ENCODE measurements at places on chromosomes 2 and 18.

DNA sequence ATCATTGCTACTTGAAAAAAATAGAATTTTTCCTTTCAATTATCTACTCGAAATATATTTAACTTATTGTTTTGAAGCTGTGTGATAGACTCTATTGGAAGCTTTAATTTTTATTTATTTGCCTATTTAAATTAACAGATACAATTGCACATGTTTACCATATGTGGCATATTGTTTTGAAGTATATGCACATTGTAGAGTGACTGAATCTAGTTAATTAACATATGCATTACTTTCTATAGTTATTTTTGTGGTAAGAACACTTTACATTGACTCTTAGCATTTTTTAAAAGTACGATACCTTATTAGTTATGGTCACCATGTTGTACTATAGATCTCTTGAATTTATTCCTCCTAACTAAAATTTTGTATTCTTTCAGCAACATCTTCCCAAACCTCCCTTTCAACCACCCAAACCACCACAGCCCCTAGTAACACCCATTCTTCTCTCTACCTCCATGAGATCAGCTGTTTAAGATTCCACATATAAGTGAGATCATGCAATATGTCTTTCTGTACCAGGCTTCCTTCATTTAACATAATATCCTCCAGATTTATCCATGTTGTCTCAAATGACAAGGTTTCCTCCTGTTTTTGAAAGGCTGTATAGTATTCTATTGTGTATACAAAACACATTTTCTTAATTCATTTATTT lies 58.5 kb upstream of the SPHKAP start:
- no peak for DNase-seq

GRCh38 chr2:80153151-80153550 lies 151.4 kb downstream of the LRRTM1 start:
- DNase-seq: no peak

DNA sequence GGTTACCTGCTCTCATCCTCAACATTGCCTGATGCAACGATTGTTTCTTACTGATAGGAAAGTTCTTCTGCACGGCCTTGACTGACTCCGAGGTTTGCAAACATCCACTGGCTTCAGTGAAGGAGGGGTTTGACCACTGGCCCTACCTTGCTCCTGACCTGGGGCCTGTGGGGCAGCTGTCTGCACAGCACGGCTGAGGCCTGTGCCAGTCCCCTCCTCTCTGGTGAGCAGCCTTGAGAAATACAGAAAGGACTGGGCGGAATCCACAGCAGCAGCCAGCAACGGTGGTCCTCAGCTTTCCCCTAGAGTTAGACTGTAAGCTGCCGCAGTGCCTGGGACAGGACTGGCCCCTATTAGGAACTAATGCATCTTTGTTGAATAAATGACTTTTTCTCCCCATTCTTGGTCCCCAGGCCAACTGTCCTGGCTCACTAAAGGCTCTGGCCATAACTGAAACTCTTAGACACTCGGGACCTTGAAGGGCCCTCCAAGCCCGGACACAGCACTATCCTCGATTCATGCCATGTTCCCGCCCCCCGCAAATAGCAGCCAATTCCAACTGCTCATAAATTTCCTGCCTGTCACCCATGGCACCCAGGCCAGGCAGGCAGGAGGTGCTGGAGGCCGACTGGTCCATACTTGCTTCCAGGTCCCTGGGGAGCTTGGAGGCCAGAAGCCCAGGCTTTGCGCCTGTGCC lies 26.7 kb downstream of the ATOH8 start:
- no peak for DNase-seq

DNA sequence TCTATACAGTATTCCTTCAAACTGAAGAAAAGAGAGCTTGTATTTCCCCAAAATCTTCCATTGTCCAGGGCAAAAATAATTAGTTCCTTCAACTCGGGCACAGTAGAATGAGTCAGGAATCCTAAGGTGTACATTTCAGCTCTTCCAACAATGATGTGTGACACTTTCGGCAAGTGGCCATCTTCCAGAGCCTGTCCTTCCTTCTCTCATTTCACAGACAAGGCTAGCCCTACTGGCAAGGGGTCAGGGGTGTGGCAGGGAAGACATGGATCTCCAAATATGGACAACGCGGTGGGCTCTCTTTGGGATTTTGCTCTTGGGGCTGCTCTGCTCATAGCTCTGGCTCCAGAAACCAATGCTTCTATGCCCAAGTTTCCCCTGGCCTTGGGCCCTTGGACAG lies 6.0 kb downstream of the B4GALT6 start:
- DNase-seq: no peak

DNA sequence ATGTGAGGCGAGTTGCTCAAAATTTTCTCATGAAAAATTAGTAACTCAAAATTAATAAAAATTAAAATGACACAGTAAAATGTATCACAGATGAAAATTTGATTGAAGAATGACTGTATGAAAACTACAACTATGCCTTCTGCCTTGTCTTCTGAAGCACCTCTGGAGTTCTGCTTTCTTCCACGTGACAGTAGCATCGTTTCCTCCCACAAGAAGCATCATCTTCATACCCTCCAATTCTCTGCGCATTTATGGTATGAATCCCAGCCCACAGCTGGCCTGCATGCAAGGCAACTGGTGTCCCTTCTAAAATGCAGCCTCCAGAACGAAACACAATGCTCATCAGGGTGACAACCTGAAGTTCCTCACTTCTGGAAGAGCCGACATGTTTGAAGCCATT lies 189.9 kb downstream of the MYO1B start:
- DNase-seq: no peak

DNA sequence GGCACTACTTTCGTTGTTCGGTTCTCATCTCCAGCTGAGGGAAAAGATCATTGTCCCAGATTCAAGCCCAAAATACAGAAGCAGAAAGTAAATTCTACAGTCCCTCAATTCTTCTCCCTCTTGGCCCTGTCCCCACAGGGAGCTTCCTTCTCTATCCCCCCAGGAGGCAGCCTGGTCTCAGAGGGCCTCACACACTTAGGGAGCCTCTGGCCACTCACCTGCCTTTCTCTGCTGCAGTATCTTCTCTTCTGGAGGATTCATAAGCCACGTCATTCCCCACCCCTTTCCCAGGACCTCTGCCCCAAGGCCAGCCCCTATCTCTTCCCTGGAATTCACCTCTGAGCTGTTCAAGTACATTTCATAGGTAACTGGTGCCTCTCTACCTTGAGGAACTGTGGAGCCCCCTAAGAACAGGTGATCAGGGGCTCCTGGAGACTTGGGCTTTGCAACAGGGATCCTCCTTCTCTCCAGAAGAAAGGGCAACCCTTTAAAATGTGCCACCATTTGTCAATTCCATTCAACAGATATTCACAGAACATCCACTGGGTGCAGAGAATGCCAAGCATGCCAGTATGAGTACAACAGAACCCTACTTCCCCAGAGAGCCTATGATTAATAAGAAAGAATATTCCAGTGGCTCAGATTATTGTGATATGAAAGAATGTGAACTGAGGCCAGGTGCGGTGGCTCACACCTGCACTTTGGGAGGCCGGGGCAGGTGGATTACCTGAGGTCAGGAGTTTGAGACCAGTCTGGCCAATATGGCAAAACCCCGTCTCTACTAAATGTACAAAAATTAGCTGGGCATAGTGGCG lies 72.9 kb downstream of the CIB4 start:
- no peak for DNase-seq

GRCh38 chr18:58507880-58508279 lies 121.0 kb downstream of the ALPK2 start:
- no peak for DNase-seq

GRCh38 chr2:218009765-218010139 lies 7.0 kb upstream of the TNS1 start:
- no peak for DNase-seq

DNA sequence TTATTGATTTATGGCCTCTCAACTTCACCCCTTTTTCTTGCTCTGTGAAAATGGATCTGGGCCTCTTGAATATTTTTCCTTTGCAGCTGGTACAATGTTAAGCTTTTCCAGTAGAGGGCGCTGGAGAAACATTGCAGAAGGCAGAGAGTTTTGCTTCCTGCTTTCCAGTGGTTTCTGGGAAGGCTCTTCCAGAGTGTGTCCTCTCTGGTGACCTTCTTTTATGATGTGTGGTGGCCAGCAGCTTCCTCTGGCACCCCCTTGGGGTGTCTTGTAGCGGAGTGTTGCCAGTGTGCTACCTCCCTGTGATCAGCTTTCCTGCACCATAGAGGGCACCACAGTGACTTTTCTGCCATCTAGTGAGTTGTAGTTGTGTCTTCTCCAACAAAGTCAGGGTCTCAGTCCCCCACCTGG lies 25.4 kb upstream of the MGAT5 start:
- no peak for DNase-seq

GRCh38 chr2:237798236-237799059 lies at the start of gene RBM44:
RBM44 (plus strand) TSS chr2:237798779; CDS start chr2:237813610, 14,831 bp downstream.
- no peak for DNase-seq

DNA sequence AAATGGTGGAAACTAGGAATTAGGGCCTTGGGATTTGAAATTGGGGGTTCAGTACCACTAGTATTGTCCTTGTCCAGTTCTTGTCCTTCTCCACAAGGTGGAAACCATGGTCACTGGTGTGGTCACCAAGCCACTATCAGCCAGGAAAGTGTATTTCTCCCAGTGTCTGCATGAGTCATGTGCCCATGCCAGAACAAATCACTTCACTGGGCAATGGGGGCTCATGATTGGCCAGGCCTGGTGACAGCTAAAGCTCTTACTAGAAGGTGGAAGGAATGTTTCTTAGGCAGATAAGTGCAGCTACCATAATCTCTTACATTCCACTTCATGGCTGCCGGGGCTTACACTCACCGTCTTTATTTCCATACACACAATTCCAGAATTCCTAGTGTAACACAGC lies 124.8 kb upstream of the TACR1 start:
- no peak for DNase-seq

DNA sequence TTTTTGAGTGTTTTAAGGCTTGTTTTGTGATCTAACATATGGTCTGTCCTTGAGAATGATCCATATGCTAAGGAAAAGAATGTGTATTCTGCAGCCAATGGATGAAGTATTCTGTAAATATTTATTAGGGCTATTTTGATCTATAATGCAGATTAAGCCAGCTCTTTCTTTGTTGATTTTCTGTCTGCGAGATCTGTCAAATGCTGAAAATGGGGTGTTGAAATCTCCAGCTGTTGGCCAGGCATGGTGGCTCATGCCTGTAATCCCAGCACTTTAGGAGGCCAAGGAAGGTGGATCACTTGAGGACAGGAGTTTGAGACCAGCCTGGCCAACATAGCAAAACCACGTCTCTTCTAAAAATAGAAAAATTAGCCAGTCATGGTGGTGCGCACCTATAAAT lies 132.7 kb downstream of the DIS3L2 start:
- no peak for DNase-seq

GRCh38 chr18:12996661-12997292 lies 5.6 kb downstream of the CEP192 start:
- DNase-seq: no peak

DNA sequence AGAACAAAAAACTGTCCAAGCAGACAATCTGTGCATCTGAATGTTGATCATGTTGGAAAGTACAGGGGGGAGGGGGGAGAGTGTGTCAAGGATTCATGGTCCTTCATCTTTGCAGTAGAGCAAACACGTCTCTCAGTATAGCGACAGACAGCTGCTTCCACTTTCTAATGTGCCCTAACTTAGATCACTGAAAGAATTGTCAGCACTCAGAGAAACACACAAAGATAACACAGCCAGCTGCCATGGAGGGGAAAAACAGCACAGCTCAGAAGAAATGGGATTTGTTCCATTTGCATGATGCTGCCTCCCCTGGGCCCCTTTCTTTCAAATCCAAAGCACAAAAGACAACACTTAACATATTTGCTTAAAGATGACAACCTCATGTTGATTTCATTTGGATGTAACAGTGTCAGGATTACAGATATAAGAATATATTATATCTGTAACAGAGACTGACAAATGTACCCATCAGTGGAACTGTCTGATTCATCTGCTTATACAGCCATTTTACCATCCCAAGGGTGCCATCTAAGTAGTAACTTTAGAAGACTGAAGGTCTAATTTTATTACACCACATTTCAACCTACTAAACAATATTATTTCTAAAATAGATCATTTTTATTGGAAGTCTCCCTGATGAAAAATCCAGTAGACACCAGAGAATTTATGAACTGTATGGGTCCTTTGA lies 17.7 kb downstream of the FIGN start:
- no peak for DNase-seq

GRCh38 chr2:191543708-191544107 lies 134.2 kb upstream of the NABP1 start:
- no peak for DNase-seq

GRCh38 chr18:45069546-45069945 lies 388.9 kb downstream of the SETBP1 start:
- DNase-seq: no peak

GRCh38 chr2:36487947-36488346 lies 110.0 kb downstream of the FEZ2 start:
- DNase-seq: no peak

- DNase-seq: no peak
Measured at GRCh38 chr18:74869904-74870863, 272.5 kb downstream of the ZNF407 start.

DNA sequence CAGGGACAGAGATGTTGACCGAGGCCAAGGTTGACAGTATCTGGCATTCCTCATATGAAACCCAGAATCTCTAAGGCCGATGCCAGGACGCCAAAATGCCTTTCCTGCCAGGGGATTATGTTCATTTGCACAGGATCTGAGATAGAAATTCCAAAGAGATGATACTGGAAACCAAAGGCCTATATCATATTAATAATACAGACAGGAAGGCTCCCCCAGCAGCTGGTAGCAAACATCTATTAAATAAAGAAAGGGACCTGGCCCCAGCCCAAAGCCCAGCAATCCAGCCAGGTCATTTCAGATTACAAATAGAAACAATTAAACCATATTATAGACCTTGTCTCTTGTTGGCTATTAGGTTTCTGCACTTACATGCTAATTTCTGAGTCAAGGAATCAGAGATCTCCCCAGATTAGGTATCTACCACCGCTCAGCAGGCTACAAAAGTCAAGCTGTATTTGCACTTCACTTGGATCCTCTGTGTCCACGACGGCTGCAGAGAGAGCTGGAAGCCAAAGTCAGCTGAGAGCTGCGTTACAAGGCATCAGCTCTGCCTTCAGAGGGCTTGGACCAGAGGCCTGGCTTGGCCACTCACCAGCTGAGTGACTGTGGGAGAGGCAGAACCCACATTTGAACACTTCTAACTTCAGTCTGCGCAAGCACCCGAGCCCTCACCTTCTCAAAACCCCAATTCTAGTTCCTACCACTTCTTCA lies 269.3 kb upstream of the SIX2 start:
- DNase-seq: no peak

DNA sequence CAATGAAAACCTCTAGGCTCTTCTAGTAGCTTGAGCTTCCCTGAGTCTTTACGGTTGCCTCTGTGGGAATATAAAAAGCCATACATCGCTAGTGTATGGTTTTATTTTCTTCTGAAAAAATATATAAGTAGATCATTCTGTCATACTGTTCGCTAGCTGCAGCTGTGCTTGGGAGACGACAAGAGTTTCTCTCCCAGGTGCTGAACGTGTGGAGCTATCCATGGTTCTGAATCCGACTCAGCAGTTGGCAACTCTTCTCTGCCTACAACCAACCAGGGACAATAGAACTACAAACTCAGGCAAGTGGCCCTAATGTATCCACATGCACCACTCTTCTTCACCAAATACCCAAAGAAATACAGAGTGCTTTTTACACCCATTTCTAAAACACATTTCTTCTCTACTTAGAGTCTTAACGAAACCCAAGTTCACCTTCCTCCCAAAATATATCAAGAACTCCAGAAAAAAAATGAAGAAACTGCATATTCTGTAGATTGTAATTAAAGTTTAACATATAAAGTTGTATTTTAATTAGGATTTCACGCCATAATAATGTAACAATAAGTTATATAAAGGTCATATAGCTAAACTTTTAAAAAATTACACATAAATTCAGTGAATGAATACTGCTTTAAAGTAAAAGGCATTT lies 2.2 kb upstream of the KCNH7 start:
- peak; percentile 36 for DNase-seq

GRCh38 chr2:134232868-134233727 lies 20.8 kb upstream of the MGAT5 start:
- no peak for DNase-seq

Measured in HS-5 (cell line).